Right ventricle myocardium superior (tissue), 1 donor: ENCODE measurements at places on chromosomes 2 and 18.

- no peak for DNase-seq
Observed at GRCh38 chr2:104487366-104487765, 366.5 kb upstream of the POU3F3 start.

DNA sequence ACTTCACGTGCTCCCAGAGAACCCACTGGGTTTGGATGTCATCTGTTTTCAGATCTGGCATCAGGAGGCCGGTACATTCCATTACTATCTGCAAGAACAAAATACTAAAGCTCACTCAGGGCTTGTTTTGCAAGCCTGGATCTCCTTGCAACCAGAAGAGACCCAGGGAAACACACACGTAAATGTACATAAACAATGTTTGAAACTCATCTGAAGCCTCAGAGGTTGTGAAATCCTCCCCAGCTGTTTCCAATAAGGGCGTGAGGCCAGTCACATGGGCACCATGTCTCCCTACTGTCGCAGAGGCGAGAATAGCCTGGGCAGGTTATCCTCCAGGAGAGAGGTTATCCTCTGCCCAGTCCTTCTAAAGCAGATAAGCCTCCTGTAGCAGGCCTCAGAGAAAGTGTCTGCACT lies 186.9 kb downstream of the GFPT1 start:
- DNase-seq: peak; percentile 46

- no peak for DNase-seq
Observed at GRCh38 chr2:2399396-2399795, 68.3 kb upstream of the MYT1L start.

DNA sequence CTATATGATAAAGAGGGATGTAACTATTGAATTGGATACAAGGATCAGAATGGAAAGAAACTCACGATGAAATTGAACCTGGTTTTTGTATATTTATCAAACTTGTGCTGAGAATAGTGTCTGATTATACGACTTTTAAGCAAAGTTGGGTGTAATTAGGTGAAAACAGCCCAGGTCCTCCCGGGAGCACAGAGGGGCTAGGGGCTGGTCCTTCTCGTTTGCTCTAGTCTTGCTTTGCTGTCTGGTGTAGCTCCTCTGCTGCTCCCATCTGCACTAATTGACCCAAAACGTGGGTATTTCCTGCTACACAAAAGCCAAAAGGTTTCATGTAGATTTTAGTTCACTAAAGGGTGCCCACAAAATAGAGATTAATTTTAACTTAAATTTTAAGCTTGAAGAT lies 58.7 kb downstream of the HK2 start:
- no peak for DNase-seq

- no peak for DNase-seq
Observed at GRCh38 chr18:35971661-35972196, 750 bp upstream of the RMP24 start.

DNA sequence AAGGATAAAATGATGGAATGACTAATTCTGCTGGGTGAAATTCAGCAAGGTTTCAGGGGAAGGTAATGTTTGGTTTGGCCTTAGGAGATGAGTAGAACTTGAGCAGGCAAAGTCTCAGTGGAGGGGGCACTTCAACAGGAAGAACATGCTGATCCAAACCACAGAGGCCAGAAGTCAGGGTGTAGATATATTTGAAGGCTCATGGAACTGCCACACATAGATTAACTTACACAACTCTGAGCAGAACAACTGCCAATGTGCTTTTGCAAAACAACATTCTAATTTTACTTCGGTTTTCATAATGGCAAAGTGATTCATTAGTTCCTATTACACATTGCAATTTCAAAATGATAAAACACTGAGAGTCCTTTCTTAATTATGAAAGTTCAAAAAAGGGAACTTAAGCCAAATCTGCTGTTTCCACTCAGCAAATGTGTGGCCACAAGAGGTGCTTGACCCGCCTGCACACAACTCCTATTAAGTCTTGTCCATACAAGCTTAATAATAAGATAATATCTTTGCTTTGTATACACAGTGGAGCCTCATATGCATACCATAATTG lies 284.8 kb downstream of the MREG start:
- DNase-seq: no peak

DNA sequence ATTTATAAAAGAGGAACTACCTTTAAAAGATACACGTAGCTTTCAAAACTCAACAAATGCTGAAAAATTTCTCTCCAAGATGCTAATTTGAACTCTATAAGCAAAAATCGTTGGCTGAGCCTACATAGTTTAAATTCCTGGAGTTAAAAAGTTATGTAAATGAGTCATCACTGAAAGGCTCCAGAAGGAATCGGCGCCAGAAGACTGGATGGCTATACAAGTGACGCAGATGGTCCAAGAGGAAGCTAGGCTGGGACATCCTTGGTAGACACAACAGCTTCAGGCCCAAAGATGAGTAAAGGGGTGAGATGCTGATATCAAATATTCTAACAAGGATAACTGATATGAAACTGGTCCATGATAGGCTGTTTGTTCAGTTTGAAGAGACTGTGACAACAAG lies 22.8 kb upstream of the DNAH6 start:
- no peak for DNase-seq

GRCh38 chr2:179460181-179460929 lies 195.7 kb upstream of the SESTD1 start:
- DNase-seq: no peak

DNA sequence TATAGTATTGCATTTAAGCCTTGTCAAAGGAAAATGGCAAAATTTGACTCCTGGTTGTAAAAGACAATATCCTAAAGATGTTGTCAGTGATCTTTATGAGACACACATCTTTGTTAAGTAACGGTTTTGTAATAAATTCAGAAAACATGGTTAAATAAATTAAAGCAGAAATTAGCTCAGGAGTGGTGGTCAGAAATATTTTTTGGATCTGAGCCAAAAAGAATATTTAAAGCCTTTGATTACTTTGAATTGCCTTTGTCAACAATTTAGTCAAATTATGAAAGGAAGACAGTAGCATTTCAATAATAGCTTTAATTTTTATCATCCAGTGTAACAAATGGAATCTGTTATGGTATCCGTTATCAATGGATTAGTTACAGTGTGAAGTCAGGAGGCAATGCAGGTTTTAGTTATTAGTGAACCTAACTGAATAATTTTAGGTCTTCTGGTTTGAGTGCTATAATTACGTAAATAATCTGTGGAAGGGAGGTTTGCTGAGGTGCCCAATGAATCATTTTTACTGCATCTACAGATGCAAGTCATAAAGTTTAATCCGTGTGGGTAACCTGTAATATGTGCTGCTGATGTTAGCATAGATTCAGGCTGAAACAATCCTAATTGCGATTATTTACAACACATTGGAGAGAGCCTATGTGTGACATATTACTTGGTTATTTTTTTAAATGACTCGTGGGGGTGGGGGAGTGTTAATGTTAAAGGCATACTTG lies 42.7 kb downstream of the SMAD4 start:
- DNase-seq: no peak

- no peak for DNase-seq
Observed at GRCh38 chr18:65808759-65809158, 57.9 kb downstream of the CDH7 start.

GRCh38 chr2:138249207-138249606 lies 252.4 kb upstream of the SPOPL start:
- no peak for DNase-seq

DNA sequence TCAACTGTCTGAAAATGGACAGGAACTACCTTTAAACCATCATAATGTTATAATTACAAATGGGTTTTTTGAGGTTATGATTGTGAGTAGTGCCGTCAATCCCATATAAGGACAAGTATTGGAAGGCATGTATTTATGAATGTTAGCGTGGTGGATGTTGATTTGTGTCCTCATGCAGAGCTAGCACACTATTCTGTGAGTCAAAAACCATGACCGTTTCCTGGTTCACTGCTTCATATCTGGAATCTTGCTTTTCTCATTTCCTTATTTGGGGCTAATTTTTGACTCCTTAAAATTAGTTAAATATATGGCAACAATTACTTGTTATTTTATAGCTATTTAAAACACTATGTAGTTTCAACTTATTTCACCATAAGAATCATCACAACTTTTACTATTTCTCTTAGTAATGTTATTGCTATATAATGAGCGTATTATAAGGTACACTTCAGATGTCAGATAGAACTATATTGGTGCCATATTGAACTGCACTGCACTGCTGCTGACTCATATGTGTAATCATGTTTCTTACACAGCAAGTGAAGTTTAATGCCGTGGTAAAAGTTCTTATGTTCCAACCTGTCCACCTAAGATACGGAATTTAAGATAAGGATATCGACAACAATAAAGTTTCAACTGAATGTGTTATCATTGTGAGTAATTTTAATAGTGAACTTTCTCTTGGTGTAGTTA lies 192.8 kb downstream of the PTGR3 start:
- no peak for DNase-seq

DNA sequence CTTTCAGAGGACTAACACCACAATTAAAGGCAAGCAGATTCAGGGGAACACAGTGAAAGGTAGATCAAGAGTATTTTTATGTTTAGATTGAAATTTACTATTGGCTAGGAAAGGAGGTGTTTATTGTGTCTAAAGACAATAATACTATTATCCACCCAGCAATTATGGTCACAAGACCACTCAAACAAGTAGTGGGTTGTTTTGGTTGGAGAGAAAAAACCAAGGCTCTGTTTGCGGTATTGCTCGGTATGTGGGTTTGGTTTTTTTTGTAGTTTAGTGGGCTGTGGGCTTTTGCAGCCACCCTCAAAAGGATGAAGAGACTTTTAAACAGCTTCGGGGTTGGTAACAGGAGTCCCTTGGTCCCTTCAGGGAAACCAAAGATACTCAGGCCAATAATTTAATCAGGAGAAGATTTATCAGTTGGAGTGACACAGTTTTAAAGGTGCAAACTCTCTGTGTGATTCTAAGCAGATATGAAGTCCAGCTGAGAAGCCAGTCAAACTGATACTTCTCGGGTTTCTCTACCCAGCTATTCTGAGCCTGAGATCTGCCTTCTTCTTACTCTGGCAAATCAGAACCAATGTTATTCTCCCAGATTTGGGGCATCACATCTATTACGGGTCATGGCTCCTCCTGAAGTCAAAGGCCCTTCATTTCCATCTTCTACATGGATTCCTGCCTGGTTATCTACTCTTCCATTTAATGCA lies 55.3 kb downstream of the DCC start:
- DNase-seq: no peak

DNA sequence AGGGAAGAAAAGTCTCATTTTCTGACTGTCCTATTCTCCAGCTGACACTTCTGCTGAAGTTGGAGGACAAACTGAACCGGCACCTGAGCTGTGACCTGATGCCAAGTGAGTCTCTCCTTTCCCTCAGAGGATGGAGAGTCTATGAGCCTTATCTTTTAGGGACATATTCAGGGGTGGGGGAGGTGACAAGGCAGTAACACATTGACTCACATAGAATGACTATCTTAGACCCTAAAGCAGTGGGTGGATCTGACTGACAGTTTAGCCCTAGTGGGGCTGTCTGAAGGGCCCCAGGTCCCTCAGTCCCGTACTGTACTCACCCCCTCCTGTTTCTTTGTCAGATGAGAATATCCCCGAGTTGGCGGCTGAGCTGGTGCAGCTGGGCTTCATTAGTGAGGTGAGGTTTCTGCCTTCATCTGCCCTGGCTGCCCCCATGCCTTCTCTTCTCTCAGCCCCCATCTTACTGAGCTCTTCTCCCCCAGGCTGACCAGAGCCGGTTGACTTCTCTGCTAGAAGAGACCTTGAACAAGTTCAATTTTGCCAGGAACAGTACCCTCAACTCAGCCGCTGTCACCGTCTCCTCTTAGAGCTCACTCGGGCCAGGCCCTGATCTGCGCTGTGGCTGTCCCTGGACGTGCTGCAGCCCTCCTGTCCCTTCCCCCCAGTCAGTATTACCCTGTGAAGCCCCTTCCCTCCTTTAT lies 805 bp upstream of the KRTCAP3 start:
- no peak for DNase-seq

- no peak for DNase-seq
Observed at GRCh38 chr18:35432565-35433001, 55.4 kb upstream of the ZNF396 start.

DNA sequence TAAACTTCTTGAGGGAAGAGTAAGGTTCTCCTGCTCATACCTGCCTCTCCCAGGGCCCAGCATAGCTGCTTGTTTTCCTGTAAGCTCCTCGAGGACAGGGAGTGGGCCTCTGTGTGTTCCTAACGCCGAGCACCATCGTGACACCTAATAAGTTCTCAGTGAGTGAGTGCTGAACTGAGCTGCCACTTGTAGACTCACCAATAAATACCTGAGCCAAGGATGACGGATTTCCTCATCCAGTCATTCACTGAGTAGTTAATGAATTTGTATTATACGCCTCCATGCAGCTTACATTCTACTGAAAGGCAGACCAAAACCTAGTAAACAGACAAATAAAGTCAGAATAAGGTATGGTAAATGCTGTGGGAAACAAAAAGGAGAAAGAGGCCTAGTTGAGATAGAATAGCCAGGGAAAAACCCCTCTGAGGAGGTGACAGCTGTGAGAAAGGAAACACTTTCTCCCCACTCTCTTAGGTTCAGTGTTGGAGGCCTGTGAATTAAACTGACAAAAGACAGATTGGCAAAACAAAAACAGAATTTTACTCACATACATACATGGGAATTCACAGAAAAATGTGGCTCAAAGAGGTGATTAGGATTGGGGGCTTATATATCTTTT lies 138.6 kb downstream of the B3GNT2 start:
- no peak for DNase-seq

DNA sequence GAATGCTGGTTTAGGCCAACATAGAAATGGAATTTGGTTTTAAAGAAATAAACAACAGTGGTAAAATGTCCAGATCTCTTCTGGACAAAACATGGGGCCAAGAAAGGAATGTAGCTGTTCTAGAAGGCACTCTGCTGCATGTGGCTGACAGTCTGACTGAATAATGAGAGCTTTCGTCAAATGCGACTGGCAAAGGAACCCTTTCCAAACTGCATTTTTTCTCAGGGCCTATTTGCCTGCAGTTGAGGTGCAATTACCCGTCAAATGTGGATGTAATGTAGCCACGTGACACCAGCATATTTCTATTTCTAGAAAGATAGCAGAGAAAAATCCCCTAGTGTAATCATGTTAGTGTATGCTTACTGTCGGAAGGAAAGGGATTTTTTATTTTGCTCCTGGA lies 741.2 kb downstream of the NRXN1 start:
- no peak for DNase-seq

- DNase-seq: no peak
Observed at GRCh38 chr2:181847198-181847556, 44.4 kb upstream of the ITPRID2 start.

GRCh38 chr18:48735080-48735676 lies 196.3 kb downstream of the CTIF start:
- no peak for DNase-seq

- no peak for DNase-seq
Observed at GRCh38 chr2:211985393-211985792, 553.2 kb downstream of the ERBB4 start.

GRCh38 chr2:9003366-9003615 lies 193 bp downstream of the MBOAT2 start:
- no peak for DNase-seq

DNA sequence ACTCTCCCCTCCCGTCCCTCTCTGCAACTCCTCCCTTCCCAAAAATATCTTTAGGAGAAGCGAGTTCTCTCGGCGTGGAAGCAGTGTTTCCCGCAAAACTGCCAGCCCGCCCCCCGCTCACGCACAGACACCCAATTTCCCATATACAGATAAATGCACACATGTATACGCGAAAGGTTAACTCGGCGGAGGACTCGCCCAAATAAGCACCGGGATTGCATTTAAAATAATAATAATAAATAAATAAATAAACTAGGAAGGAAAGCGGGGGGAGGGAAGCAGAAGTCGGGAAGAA lies 70.0 kb upstream of the PSMD14 start:
- DNase-seq: no peak
